NCI-H69 (cell line): ENCODE measurements at places on chromosomes 7 and 10.

DNA sequence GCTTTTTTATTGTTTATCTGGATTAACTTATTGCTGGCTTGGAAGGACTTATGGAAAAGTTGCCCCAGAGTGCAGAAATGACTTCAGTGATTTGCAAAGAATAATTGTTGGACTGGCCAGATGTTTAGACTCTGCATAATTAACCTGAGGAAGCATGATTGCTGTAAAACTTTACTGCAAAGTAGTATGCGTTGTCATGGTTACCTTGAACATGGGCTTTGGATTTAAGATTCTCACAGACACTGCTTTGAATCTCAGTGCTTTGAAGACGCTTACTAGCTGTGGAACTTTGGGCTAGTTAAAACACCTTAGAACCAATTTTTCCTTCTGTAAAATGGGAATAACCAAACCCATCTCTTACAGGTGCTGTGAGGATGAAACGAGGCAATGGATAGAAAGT is 425.2 kb upstream of the GALNT17 start:
- DNase-seq = no peak

DNA sequence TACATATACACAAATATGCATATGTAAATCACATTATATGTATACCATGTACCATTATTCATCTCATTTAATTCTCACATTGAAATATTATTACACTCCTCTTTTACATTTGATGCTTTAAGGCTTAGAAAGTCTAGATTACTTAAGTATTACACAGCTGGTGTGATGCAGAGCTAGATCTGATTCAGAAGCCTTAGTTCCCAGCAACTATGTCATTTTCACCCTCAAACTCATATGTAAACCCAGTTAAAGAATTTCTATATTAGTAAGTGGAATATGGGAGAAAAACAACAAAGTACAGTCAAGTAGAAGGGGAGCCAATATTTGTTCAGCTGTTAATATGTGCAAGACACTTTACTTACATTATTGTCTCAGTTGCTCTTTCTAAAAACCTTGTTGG is 74.3 kb upstream of the CSTF2T start:
- DNase-seq = peak; percentile 69

- DNase-seq = peak; percentile 62
Measured at GRCh38 chr10:75187961-75188426, 22.6 kb upstream of the VDAC2 start.

GRCh38 chr10:63744060-63744941 is 223.1 kb downstream of the REEP3 start:
- DNase-seq = no peak

DNA sequence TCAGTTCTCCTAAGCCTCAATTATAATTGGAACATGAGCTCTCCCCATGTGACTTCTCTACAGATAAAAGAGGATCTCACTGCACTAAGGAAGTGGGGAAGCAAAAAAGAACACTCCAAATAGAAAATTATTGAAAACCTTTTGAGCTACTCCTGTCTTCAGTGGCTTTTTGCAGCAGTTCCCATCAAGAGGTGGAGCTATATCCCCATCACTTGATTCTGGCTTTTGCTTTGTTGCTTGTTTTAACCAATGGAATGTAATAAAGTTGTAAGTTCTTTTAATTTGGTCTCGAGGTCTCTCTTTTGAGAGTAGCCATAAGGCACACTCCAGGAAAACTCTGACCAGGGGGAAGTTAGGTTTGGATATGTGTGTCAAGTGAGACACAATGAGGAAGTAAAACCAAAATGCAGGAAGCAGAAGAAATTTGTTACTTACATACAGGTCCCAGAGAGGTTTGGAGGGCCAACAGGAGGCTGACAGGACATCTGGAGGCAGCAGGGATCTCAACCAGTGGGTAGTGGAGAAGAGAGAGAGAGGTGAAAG is 569.4 kb downstream of the HTR7 start:
- DNase-seq = no peak

GRCh38 chr10:6610647-6611046 is 30.6 kb upstream of the PRKCQ start:
- DNase-seq = no peak

DNA sequence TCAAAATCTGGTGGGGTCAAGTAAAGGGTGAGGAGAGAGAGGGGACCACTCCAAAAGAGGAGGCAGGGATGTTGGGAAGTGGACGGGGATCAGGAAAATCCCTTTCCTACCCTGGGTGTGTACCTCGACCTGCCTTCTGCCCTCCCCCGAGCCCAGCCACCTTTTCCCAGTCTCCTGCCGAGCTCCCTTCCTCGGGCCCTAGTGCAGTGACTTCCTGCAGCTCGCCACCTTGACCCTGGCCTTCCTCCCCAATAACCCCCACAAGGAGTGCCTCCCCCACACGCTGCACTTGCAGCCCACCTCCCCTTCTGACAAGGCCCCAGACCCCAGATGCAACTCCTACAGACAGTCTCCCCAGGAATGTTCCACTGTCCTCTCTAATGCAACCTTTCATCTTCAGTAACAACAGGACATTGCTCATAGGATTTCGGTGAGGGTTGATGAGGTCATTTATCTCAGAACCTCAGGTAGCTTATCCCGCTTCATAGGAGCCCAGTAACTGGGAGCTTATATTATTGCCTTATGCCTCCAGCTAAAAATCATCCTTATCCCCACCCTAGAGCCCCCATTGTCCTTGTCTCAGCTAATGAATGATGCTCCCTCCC is 90.1 kb downstream of the MKI67 start:
- no peak for DNase-seq

- DNase-seq = no peak
Measured at GRCh38 chr7:41103331-41103730, 599.6 kb downstream of the INHBA start.

- no peak for DNase-seq
Measured at GRCh38 chr10:63129888-63130287, 3.2 kb upstream of the NRBF2 start.

DNA sequence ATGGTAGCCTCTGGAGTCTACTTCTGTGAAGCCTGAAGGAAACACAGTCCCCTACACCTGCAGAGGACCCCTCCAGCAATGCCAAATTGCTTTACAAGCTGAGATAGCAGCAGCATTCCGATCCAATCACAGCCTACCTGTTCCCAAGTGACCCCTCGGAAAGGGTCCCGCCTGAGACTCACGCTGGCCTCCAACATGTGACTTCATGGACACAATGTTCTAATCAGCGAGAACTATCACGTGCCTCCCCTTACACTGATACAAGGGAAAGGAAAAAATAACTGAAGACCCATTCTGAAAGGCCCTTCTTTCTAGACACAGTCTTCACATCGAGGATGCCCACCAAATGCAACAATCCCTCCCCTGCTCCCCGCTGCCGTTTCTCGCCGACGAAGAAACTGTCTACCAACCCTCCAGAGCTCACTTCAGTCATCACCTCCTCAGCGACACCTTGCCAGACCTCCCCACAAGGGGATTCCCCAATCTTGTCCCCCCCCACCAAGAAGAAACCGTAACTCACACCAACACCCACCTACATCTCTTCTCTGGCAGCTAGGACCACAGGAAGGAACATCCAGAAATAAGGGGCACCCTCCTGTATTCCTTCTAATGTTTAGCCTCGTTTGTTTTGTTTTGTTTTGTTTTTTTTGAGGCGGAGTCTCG is 1.8 kb downstream of the SNX8 start:
- no peak for DNase-seq

GRCh38 chr7:77651575-77652162 is 44.6 kb upstream of the RSBN1L start:
- DNase-seq = peak; percentile 67

- no peak for DNase-seq
Measured at GRCh38 chr10:18059826-18060559, 80.2 kb upstream of the CACNB2 start.

DNA sequence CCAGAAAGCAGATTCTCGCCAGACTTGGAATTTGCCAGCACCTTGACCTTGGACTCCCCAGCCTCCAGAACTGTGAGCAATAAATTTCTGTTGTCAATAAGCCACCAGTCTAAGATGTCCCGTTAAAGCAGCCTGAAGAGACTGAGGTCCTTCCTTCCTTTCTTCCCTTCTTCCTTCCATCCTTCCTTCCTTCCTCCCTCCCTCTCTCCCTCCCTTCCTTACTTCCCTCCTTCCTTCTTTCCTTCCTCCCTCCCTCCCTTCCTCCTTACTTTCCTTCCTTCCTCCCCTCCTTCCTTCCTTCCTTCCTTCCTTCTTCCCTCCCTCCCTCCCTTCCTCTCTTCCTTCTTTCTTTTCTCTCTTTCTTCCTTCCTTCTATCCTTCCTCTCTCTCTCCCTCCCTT is 66.4 kb downstream of the NPTX2 start:
- DNase-seq = no peak

- peak; percentile 57 for DNase-seq
Measured at GRCh38 chr7:50791938-50792341, 9.2 kb upstream of the GRB10 start.

- peak; percentile 73 for DNase-seq
Measured at GRCh38 chr10:97849687-97850402, at the start of gene GOLGA7B. TSS of gene GOLGA7B (plus strand) at chr10:97849843. CDS start at chr10:97850304, 461 bp downstream.

GRCh38 chr7:78215199-78215598 is 416.6 kb downstream of the PHTF2 start:
- DNase-seq = no peak

DNA sequence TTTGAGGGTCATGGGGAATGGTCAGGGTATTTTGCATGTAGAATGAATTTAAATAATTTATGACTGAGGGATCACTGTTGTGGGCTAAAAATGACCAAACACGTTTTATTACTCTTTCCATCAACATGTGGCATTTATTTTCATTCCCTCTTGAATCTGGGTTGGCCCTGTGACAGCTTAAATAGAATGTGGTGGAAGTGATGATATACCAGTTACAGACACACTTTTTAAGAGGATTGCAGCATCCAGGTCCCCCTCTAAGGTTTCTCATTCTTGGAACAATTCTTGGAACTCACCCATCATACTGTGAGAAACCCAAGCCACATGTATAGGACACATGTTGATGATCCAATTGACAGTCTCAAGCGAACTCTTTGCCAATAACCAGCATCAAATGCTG is 272.4 kb downstream of the ETV1 start:
- DNase-seq = no peak

- DNase-seq = peak; percentile 62
Measured at GRCh38 chr10:60282771-60283353, 106.8 kb downstream of the ANK3 start.

DNA sequence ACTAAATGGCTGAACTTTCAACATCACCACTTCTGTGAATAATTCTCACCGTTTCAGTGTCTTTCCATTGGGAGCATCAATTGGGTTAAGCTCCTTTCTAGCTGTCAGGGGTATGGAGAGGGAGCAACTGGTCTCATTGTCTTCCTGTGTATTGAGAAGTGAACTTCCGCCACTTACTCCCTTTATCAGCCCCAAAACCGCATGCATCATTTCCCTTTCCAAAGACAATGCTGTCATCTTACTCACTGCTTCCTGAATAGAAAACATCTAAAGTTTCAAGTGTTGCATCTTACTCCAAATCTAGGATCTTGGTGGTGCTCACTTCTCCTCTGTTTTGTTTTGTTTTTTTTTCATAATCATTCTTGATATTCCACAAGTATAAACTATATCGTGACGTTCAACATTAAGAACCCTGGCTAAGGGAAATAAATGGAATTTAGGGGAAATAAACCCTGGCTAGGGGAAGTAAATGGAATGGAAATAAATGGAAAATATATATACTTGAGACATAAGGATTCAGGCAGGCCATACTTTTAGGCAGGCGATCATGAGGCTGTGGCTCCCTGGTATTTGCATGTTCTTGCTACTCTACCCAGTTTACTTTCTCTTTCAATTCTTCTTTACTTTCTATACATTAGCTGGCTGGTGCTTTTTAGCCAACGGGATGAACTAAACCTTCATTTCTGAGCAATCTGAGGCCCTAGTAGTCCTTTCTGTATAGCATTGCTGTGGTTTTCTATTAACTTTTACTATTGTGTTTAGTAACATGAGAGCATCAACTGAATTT is 371.9 kb downstream of the BMPER start:
- DNase-seq = no peak

DNA sequence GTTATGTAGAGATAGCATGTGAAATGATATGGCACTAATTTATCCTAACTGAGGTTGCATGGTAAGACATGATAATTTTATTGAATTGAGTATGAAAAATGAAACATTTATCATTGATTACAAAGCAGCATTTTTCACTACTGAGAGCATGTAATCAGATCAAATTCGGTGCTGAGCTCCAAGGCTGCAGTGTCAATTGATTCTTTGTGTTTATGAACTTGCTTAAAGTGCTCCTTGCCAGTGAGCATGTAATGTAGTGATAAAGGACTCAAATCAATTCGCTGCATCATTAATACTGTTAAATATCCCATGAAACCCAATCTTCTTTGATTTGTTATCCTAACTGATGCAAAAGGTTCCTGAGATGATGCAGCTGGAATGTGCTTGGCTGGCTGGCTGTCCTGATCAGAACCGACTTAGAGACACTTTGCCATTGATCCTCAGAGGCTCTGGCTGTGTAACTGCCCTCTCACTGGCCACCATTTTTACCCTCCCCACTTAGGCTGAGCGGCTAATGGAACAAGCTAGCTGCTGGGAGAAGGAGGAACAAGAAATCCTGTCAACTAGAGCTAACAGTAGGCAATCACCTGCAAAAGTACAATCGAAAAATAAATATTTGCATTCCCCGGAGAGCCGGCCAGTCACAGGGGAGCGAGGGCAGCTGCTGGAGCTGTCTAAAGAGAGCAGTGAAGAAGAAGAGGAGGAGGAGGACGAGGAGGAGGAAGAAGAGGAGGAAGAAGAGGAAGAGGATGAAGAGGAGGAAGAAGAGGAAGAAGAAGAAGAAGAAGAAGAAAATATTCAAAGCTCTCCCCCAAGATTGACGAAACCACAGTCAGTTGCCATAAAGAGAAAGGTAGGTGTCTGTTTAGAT is 89.8 kb upstream of the SAMD8 start:
- DNase-seq = peak; percentile 89

DNA sequence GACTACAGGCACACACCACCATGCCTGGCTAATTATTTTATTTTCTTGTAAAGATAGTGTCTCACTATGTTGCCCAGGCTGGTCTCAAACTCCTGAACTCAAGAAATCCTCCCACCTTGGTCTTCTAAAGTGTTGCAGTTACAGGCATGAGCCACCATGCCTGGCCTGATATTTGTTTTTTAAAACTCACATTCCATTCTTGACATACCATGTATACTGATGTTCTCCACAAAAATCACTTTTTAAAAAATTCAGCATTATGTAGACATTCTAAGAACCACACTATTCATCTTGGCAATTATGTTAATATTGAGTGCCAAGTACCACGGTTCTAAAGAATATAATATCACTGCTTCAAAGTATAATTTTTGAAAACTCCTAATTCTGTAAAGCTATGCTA is 43.5 kb downstream of the IDE start:
- DNase-seq = no peak

- no peak for DNase-seq
Measured at GRCh38 chr7:111537134-111537533, 25.2 kb downstream of the IMMP2L start.
